Fibroblast of the aortic adventitia (primary cell): ENCODE measurements at places on chromosomes 3 and 15.

- DNase-seq, result peak; percentile 7
Measured at GRCh38 chr3:15676259-15676658, 74.7 kb downstream of the BTD start.

DNA sequence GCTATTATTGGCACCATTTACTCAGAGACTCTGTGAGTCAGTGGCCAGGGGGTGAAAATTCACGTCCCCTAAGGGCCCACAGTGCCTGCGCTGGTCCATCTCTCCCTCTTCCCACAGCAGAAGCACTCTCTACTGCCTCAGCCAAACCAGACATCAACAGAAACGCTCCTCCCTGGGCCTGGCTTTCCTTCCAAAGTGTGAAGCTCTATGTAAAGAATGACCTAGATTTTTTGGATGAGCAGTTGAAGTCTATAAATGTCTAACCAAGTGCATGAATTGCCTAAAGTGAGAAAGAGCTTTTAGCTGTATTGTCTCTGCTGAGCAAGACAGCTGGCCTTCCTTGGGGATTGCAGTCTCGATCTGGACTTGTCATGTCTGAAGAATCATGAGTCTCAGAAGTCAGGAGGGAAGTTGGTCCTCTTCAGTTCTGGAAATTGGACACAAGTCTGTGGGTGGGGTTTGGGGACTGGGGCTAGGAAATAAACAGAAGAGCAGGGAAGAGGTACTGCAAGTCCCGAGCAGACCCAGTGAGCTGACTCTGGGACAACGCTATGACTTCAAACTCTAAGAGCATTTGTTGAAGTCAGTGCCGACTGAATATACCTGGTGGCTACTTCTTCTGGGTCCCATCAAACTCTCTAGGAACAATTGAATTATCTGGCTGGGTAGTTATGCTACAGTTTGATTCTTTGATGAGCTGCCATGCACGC is 29.0 kb downstream of the RASGRP1 start:
- peak; percentile 67 for DNase-seq

GRCh38 chr3:34107669-34108068 is 309.2 kb downstream of the PDCD6IP start:
- DNase-seq, result no peak

GRCh38 chr3:20861454-20861853 is 675.4 kb upstream of the SGO1 start:
- no peak for DNase-seq

- DNase-seq, result no peak
Measured at GRCh38 chr15:40048211-40048792, 9.3 kb upstream of the SRP14 start.

DNA sequence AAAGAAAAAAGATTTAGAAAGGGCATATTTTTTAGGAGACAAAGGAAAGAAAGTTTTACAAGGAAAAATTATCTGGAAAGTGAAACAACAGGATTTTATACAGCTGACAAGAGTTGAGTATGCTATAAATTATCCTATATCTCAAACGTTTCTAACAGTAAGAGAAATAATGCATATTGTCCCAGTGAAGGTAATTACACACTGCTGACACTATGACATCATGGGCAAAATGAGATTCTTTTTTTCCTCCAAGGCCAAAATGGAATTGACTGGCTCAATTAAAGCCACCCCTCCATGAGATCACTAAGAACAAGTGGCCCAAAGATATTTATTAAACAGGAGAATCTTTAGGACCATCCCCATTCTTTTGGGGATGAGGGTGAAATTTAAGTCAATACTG is 72.0 kb upstream of the CDIN1 start:
- DNase-seq, result no peak

- peak; percentile 92 for DNase-seq
Measured at GRCh38 chr3:10173926-10174435, 9.3 kb downstream of the IRAK2 start.

DNA sequence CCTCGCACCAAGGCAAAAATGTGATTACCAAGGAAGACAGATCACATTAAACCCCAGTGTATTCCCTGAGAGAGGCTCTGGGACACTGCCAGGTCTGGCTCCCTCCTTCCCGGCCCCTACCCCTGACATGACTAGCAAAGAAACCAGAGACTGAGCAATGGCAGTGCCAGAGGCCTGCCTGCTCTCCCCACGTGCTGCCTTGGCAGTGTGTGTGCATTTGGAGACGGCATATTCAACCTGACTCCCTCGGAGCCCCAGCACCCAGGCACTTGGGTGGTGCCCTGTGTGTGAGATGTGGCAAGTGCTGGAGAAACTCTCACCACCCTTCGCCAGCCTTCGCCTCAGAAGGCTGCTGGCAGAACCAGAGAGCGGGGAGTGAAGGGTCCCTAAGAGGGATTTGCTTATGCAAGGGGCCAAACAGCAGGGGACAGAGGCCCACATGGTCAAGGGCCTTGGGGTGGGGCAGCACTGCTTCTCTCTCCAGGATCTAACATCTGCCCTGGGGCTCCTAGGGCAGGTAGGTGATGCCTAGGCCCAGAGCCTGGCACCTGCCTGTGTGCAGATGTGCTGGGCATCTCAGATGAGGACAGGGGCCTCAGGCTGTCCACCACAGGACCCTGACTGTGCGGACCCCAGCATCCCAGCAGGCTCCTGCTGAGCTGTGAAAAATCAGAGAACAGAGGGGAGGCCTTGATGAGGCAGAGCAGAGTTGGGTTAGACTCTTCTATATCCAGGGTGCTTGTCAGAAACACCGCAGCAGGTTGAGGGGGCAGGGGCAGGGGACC is 23.6 kb upstream of the PLXNA1 start:
- no peak for DNase-seq

- DNase-seq, result peak; percentile 79
Measured at GRCh38 chr3:39000008-39000450, 51.7 kb downstream of the SCN11A start.

DNA sequence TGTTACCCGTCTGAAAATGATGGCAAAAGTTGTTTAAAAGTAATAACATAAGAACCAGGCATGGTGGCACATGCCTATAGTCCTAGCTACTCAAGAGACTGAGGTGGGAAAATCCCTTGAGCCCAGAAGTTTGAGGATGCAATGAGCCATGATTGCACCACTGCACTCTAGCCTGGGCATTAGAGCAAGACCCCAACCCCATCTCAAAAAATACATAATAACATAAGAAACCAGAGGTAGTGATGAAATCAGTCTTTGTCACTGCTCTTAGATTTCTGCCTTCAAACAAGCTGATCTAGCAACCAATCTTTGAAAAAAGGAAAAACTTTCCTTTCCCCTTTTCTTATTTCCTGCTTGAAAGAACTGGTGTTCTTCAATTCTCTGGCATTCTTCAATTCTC is 71.3 kb downstream of the TMCC1 start:
- no peak for DNase-seq

GRCh38 chr15:83340087-83340486 is 55.6 kb upstream of the BNC1 start:
- no peak for DNase-seq

DNA sequence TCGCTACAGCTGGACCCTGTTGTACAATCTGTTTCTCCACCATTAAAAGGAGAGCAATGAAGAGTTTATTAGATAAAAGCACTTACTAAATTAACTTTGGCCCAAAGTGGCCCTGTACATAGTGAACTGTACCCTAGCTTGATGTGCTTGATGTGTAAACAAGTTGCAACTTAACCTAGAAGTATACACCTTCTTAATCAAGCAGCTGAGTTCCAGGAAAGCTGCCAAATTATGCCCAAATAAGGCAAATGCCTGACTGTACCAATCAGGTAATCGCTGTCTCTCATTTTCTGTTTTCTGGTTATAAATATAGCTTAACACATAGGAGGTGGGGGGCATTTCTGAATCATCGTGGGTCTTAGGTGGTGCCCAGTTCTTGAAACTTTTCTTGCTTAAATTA is 704.8 kb upstream of the CBLB start:
- DNase-seq, result no peak

GRCh38 chr3:121414924-121415323 is 130.9 kb downstream of the POLQ start:
- peak; percentile 5 for DNase-seq

DNA sequence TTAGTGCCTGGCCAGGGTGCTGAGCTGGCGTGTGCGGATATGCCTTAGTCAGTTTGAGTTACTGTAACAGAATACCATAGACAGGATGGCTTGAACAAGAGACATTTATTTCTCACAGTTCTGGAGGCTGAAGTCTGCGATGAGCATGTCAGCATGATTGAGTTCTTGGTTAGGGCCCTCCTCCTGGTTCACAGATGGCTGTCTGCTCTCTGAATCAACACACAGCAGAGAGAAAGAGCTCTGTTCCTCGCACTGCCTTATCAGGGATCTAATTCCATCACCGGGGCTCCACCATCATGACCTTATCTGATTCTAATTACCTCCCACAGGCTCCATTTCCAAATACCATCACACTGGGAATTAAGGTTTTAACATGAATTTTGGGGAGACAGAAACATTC is 386.6 kb upstream of the DPH6 start:
- no peak for DNase-seq

- DNase-seq, result peak; percentile 38
Measured at GRCh38 chr3:58366699-58367098, 34.0 kb downstream of the PXK start.

DNA sequence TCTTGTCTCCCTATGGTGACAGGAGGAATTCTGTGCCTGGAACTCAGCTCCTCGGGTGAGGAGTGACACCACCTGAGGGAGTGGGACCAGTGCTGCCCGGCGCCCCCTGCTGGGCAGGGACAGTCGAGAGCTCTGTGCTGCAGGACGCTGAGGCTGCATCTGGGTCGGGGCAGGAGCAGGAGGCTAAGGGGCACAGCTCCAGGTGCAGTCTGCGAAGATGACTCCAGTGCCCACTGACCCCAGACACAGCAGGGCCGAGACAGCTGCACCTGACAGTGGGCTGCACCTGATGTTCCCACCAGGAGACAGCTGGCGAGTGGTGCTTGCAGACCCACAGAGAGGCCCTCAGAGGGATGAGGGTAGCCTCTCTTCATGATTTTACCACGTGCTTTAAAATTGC is 152.9 kb downstream of the ATP10A start:
- DNase-seq, result peak; percentile 17

DNA sequence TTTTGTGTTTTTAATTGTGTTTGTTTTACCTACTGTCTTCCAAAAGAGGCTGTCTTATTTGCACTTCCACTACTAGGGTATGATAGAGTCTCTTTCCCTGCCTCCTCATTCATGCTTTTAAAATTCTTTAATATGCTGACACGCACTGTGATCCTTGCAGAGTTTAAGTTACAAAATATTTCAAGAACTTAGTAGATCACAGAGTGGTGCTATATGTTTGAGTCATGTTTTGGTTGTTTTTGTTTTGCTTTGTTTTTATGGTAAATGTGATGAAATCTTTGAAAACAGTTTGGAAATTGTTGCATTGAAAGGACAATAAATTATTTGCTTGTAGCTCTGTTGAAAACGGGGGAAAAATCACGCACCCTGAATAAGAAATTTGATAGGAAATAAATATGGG is 5.9 kb upstream of the ABHD10 start:
- DNase-seq, result no peak

- peak; percentile 98 for DNase-seq
Measured at GRCh38 chr3:154886437-154886836, 193.7 kb upstream of the MME start.

GRCh38 chr3:87810452-87811016 is 248.3 kb downstream of the CGGBP1 start:
- DNase-seq, result peak; percentile 67

DNA sequence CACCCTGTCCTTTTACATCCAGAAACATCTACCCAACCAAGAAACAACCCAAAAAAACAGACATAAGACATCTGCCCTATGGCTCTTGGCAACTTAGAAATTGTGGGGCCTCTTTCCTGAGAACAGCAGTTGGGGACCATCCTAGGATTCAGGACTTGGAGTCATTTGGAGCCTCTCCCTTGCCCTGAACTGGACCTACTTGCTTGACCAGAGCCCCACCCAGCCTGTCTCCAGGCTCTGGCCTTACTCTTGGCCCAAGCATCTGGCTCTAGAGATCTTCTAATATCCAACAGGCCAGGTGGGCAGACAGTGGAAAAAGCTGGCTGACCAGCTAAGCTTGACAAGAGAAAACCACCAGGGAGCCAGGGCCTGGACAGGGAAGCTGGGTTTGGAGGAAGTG is 99.1 kb upstream of the C2CD4B start:
- no peak for DNase-seq

DNA sequence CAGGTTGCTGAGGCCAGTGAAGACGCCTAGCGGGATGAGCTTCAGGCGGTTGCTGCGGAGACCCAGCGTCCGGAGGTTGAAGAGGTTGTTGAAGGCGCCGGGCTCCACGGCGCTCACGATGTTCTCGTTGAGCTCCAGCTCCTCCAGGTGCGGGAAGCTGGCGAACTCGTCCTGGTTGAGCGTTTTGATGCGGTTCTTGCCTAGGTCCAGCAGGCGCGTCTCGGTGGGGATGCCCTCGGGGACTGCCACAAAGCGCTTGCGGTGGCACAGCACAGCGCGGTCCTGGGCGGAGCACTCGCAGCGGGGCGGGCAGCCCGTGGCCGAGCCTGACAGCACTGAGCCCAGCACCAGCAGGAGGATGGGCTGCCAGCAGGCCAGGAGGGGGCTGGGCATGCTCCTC is 17.2 kb downstream of the LINGO1 start:
- no peak for DNase-seq

DNA sequence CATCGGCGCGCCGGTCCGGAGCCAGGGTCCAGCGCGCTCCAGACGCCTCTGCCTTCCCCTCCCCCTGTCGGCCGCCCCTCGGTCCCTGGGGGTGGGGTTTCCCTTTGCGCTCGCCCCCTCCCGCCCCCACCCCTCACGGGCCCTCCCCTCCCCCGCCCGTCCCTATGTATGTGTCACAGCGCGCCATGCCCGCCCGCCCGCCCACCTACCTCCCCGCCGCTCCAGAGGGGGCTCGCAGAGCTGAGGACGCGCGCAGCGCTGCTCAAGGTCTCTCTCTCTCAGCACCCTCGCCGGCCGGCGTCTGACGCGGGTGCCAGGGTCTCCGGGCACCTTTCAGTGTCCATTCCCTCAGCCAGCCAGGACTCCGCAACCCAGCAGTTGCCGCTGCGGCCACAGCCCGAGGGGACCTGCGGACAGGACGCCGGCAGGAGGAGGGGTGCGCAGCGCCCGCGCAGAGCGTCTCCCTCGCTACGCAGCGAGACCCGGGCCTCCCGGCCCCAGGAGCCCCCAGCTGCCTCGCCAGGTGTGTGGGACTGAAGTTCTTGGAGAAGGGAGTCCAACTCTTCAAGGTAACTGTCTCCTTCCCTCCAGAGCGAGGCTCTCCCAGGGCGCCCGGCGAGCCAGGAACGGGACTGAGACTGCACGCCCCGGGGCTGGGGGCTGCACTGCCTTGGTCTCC is at the start of gene ACAN:
Gene ACAN, plus strand, starts transcription at position 196 of the 679 bp plus-strand sequence. CDS start 32,771 bp downstream, outside the sequence.
- DNase-seq, result no peak
